ENCODE measurements at places on chromosomes 6 and 20.

DNA sequence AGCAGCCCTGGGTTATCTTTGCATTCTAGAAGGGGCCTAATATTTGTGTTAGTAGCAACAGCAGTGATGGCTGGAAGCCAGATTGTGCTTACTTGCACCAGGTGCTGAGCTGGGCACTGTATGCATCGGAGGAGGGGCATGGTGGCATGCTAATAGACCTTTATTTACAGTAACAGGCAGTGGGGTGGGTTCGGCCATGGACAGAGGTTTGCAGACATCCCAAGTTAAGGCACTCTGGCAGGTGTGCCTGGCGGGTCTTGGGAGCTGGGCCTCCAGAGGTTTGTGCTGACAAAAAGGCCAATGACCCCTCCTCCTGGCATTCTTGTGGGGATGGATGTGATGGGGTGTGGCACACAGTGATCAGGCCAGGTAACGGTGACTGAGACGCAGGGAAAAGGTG lies 39.0 kb upstream of the CD93 start:
- no peak overlapping the region for H3K4me3 ChIP-seq
- H3K4me1 ChIP-seq = no peaks in the 10 kb centered on the region
- H3K27me3 ChIP-seq = no peaks in the 10 kb centered on the region
- DNase-seq = no peak
- no peak overlapping the region for H3K27ac ChIP-seq

GRCh38 chr6:27873021-27873940 lies 38.9 kb downstream of the OR2B2 start:
- H3K27ac ChIP-seq = peak overlapping the region; percentile 46
- peak overlapping the region; percentile 41 for H3K4me3 ChIP-seq
- H3K27me3 ChIP-seq = no peaks in the 10 kb centered on the region

DNA sequence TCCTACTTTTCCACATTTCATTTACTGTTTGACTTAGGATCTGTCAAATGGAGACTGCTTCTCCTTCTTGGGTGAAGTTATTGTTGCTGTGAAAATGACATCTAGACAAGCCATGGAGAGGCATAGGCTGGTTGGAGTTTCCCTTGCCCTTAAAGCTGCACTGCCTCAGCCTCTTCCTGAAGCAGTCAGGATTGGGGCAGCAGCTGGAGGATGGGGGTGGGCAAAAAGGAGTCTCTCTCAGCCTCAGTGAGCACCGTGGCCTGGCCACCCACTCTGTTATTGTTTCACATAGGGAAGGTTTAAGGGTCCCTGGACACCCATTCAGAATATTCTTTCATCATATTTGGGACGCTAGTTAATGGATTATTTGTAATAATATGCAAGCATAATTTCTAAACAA lies 7.7 kb upstream of the ZBTB24 start:
- H3K27ac ChIP-seq = no peak overlapping the region
- H3K4me1 ChIP-seq = no peaks in the 10 kb centered on the region
- no peaks in the 10 kb centered on the region for H3K36me3 ChIP-seq
- H3K4me3 ChIP-seq = no peak overlapping the region

DNA sequence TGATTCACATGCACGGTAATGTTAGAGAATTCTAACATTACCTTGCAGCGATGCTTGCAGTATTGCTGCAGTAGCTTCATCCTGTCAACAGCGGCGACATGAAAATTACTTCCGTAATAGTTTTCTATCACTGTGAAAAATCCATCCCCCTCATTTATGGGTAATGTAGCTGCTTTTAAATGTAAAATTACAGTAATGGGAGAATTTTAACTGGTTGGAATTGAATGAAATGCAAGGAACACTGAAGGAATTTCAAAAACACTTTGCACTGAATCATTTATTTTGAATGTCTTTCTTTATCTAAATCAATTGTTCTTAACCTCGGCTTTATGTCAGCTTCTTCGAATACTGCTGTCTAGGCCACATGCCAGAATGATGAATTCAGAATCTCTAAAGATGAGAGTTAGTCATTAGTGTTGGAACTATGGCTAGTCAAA lies 102.4 kb upstream of the HIVEP1 start:
- H3K4me1 ChIP-seq = no peaks in the 10 kb centered on the region
- no peaks in the 10 kb centered on the region for H3K36me3 ChIP-seq
- H3K27ac ChIP-seq = no peak overlapping the region

DNA sequence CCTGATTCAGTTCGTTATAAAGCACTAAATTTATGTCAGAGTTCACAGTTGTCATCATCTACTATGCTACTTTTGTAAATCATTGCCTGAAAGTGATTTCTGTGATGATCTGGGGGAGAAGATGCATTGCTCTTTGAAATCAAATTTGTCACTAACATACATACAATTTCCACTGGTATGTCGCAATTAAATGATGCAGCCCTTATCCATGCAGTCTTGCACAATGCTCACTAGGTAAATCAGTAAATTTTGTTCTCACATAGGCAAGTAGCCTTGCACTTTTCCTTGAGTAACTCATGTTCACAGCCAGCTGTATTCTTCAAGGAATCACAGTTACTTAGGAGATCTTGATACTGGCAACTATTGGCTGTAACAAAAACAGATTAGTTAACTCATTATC lies 20.8 kb downstream of the CRISP2 start:
- no peaks in the 10 kb centered on the region for H3K27me3 ChIP-seq
- no peak for DNase-seq

GRCh38 chr6:2224847-2225382 lies 20.5 kb downstream of the GMDS start:
- peaks cover 5% of the 10 kb centered on the region for H3K4me1 ChIP-seq
- H3K36me3 ChIP-seq = no peaks in the 10 kb centered on the region
- H3K27me3 ChIP-seq = no peaks in the 10 kb centered on the region

GRCh38 chr6:169991913-169992312 lies 240.5 kb downstream of the ERMARD start:
- peaks cover 5% of the 10 kb centered on the region for H3K4me1 ChIP-seq
- DNase-seq = no peak
- no peak overlapping the region for H3K4me3 ChIP-seq
- H3K36me3 ChIP-seq = no peaks in the 10 kb centered on the region
- H3K27me3 ChIP-seq = peaks cover 40% of the 10 kb centered on the region

GRCh38 chr6:150659046-150659763 lies 59.5 kb downstream of the PLEKHG1 start:
- no peaks in the 10 kb centered on the region for H3K27me3 ChIP-seq
- peak; percentile 37 for DNase-seq
- H3K27ac ChIP-seq = no peak overlapping the region
- H3K4me3 ChIP-seq = no peak overlapping the region
- H3K4me1 ChIP-seq = peaks cover 12% of the 10 kb centered on the region
- H3K36me3 ChIP-seq = no peaks in the 10 kb centered on the region

DNA sequence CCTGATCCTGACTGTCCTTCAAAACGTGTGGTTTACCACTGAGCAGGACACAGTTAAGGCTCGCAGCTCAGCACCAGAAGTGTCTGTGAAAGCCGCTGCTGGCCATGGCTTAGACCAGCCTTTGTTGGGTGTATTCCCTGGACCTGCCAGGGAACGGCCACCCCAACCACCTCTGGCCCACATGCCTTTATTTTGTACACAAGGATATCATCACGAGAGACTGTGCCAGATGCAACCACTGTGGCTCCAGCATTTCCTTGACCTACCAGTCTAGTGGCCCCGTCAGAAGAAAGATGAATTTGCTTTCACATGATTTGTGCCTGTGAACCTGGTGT lies 49.2 kb upstream of the FOXQ1 start:
- H3K4me1 ChIP-seq = no peaks in the 10 kb centered on the region
- no peak for DNase-seq
- no peaks in the 10 kb centered on the region for H3K27me3 ChIP-seq
- H3K27ac ChIP-seq = no peak overlapping the region
- H3K4me3 ChIP-seq = no peak overlapping the region

DNA sequence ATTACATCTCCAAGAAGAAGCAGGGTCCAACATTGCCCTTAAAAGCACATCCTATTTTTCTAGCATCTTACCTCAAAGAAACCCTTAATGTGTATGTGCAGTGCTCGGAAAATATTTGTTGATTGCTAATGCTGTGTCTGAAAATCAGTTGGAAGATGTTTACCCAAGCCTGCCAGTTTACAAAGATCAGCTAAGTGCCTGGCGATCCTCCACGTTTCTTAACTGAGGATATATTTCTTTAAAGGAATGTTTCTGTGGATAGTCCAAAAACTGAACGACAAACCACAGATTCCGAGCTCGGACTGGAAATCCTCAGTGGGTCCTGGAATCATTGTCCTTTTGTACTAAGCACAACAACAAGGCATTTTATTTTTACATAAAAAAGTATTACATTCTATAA lies 595.7 kb upstream of the ARID1B start:
- no peak overlapping the region for H3K4me3 ChIP-seq
- no peaks in the 10 kb centered on the region for H3K36me3 ChIP-seq
- no peak overlapping the region for H3K27ac ChIP-seq
- no peaks in the 10 kb centered on the region for H3K4me1 ChIP-seq
- H3K27me3 ChIP-seq = no peaks in the 10 kb centered on the region
- peak; percentile 75 for DNase-seq

DNA sequence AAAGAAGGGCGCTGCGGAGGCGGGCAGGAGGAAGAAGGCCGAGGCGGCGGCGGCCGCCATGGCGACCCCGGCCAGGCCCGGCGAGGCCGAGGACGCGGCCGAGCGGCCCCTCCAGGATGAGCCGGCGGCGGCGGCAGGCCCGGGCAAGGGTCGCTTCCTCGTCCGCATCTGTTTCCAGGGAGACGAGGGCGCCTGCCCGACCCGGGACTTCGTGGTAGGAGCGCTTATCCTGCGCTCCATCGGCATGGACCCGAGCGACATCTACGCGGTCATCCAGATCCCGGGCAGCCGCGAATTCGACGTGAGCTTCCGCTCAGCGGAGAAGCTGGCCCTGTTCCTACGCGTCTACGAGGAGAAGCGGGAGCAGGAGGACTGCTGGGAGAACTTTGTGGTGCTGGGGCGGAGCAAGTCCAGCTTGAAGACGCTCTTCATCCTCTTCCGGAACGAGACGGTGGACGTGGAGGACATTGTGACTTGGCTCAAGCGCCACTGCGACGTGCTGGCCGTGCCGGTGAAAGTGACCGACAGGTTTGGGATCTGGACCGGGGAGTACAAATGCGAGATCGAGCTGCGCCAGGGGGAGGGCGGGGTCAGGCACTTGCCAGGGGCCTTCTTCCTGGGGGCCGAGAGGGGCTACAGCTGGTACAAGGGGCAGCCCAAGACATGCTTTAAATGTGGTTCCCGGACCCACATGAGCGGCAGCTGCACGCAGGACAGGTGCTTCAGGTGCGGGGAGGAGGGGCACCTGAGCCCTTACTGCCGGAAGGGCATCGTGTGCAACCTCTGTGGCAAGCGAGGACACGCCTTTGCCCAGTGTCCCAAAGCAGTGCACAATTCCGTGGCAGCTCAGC lies 780 bp downstream of the ZCCHC3 start:
- peak; percentile 43 for DNase-seq
- H3K27me3 ChIP-seq = no peaks in the 10 kb centered on the region
- H3K36me3 ChIP-seq = peaks cover 6% of the 10 kb centered on the region
- peak overlapping the region; percentile 91 for H3K4me3 ChIP-seq
- H3K4me1 ChIP-seq = peaks cover 25% of the 10 kb centered on the region

GRCh38 chr6:38239719-38240451 lies 399.8 kb downstream of the BTBD9 start:
- no peak overlapping the region for H3K4me3 ChIP-seq
- no peak overlapping the region for H3K27ac ChIP-seq
- no peaks in the 10 kb centered on the region for H3K4me1 ChIP-seq
- no peaks in the 10 kb centered on the region for H3K27me3 ChIP-seq
- H3K36me3 ChIP-seq = no peaks in the 10 kb centered on the region
- no peak for DNase-seq

DNA sequence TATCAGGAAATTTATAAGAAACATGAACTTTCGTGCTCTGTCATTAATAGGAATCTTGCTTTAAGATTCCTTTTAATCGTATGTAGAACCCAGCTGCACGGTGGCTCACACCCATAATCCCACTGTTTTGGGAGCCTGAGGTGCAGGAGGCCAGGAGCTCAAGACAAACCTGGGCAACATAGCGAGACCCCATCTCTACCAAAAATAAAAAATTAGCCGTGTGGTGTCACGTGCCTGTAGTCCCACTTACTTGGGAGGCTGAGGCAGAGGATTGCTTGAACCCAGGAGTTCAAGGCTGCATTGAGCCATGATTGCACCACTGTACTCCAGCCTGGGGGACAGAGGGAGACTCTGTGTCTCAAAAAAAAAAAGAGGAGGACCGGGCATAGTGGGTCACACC lies 7.4 kb downstream of the PTPRA start:
- H3K36me3 ChIP-seq = no peaks in the 10 kb centered on the region
- H3K4me1 ChIP-seq = no peaks in the 10 kb centered on the region
- no peaks in the 10 kb centered on the region for H3K27me3 ChIP-seq
- no peak overlapping the region for H3K27ac ChIP-seq
- DNase-seq = no peak
- no peak overlapping the region for H3K4me3 ChIP-seq

DNA sequence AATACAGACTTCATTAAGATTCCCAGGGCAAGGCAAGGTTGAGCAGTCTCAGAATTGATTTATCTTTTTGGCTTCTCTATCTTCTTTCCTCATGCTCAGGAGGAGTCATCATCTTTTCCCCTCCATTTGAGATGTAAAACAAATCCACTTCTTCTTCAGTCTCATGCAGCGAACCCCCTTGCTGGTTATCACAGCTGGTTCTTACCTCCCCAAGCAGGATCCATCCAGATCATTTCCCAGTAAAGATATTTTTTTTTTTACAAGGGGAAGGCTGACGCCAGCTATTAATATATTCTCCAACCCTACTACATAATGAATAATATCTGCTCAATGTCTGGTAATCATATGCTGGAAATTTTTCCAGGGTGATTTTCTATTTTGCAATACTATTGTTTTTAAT lies 508.9 kb upstream of the NOX3 start:
- H3K4me1 ChIP-seq = no peaks in the 10 kb centered on the region
- no peak for DNase-seq
- no peak overlapping the region for H3K4me3 ChIP-seq

Data from lung (tissue), 17 donors.